ENCODE measurements at places on chromosomes 11 and 22.

- no peak for DNase-seq
These were observed 442.1 kb downstream of the POTEH start for GRCh38 chr22:16131918-16132317.

DNA sequence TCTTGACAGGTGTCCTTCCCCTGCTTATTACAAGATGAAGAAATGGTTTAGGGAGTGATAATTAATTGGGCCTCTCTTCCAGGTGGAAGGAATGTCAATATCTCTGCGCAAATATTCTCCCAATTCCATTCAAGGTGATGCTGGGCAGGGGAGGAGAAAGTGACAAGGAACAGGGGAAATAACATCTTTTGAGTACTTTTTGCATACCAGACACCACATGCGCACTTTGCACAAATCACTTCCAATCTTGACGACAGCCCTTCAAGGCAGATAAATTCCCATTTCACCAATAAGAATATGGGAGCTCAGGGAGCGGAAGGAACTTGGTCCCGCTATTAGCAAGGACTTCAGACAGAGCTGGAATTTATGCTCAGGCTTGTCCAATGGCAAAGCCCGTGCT is 145.1 kb upstream of the TBCEL start:
- no peak for DNase-seq

DNA sequence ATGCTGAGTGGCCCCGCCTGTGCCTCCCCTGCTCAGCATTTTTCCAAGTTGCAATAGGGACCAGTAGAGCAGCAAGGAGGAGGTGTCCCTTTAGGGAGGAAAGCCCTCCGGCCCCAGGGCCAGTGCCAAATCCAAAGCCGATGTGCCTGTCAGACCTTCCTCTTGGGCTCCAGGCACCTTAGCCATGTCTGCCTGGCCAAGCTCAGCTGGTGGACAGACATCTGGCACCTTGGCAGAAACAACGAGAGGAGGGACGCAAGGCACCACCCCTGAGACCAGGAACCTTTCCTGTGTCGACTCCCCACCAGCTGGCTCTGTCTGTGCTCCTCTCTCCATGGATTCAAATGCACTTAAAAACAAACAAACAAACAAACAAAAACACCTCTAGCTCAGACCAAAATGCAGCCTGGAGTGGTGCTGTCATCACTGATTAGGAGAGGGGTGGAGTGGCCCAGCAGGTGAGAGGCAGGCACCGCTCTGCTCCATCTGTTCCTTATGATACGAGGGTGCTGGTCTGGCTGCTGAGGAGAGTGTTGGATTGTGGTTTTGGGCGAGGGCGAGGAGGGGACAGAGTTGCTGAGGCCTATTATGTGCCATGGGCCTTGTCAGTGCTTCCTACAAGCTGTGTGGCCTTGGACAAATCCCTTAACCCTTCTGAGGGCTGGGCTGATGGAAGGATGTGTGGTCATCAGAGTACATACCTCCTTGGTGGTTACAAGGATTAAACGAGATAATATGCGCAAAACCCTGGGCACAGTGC is 46.2 kb downstream of the TP53I11 start:
- no peak for DNase-seq

DNA sequence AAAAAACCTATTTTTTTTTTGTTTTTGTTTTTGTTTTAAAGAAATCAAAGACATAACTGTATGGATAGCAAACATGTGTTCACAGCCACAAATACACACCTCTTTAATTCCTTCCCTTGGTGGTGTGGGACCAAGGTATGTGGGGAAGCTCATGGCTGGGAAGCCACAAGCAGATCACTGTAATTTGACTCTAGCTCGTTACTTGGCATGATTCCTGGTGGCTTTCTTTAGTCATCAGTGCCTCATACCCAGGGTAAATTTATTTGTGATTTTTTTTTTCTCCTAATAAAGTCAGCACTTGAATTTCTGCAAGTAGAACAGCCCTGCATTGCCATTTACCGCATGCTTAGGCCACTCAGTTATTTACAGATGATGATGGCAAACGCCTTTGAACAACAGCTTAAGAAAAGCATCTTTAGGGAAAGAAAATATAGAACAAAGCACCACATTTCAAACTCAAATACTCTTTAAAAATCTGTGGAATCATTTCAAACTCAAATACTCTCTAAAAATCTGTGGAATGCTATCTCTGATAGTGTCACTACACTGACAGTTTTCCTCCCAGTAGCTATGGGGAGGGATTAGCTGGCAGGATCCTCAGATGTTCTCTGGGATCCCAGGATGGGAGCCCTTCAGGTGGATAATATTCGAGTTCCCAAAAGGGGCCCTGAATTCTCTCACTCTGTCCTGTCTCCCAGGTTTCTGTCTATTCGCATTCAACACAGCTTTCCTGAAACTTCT is 687.2 kb downstream of the OPCML start:
- DNase-seq: no peak

DNA sequence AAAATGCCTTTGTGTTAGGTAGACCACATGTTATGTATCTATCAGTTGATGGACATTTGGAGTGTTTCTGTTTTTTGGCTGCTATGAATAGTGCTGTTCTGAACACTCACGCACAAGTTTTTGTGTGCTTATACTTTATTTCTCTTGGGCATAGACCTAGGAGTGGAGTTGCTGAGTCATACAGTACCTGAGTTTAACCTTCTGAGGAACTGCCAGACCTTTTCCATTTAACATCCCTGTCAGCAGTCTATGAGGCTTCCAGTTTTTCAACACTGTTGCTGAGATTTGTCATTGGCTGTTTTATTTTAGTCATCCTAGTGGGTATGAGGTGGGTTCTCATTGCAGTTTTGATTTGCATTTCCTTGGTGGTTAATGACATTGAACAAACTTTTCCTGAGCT is 4.4 kb downstream of the CTTN start:
- DNase-seq: no peak

GRCh38 chr11:75652936-75653335 is 15.9 kb downstream of the MAP6 start:
- no peak for DNase-seq

GRCh38 chr11:115982666-115983065 is 478.5 kb upstream of the CADM1 start:
- DNase-seq: no peak

DNA sequence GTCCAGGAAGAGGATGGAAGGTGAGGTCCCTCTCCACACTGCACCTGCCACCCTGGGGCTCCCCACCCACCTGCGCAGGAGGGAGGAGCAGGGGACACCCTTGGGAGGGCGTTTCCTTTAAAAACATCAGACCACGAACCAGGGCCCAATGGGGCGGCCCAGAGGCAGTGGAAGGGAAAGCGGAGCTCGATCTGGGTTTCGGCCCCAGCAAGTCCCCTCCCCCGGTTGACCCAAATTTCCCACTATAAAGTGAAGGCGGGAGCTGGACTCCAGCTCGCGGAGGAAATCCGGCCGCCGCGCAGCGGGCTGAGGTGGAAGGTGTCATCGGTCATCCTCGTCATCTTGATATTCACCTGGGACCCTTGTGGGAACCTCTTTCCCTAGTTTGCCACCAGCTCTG is 99.3 kb downstream of the WNT7B start:
- no peak for DNase-seq

DNA sequence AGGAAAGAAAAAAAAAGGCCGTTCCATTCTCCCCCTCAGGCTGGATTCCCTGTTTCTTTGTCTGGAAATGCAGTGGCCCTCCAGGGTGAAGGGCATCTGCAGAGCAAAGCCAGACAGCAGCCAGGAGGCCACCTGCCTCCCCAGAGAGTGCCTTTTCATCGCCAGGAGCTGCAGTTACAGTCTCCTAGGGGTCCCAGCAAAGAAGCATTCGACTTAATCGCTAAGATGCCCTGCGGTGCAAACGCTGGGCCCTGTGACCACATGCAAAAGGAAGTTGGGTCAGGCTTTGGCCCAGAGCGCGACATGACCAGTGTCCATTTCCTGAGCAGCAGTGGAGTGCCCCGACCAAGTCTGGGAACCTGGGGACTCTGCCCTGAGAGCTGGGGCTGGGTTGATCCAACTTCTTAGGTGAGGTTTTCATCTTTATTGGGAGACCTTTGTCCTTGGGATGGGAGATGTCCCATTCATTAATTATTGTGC is 304.6 kb downstream of the OPCML start:
- DNase-seq: no peak

- no peak for DNase-seq
These were observed 279.9 kb downstream of the BRD1 start for GRCh38 chr22:49547751-49548239.

GRCh38 chr11:88308576-88308975 is 29.0 kb downstream of the CTSC start:
- DNase-seq: no peak
